ENCODE measurements at places on chromosomes 7 and 10.

GRCh38 chr7:158289761-158290523, 297.7 kb downstream of the PTPRN2 start:
- no peak for DNase-seq

DNA sequence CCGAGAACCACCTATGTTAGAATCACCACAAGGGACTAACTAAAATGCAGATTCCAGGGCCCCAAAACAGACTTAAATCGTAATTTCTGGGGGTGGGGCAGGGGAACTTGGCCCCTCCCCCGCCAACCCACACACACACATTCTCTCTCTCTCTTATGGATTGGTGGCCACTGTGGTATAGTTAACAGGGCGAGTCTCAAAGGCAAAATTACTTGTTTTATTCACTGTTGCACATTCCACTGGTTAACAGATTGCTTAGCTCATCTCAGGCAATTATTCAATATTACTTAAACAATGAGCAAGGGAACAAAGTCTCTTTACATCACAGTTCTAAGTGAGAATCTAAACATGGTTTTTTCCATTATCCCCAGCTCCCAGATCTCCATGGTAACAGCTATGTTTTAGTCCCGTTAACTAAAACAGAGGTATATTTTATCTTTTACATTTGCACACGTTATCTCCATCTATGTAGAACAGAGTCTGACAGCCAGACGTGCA, 38.5 kb downstream of the IGF2BP3 start:
- no peak for DNase-seq

GRCh38 chr7:27211764-27212204, 11.9 kb upstream of the HOXA13 start:
- no peak for DNase-seq

DNA sequence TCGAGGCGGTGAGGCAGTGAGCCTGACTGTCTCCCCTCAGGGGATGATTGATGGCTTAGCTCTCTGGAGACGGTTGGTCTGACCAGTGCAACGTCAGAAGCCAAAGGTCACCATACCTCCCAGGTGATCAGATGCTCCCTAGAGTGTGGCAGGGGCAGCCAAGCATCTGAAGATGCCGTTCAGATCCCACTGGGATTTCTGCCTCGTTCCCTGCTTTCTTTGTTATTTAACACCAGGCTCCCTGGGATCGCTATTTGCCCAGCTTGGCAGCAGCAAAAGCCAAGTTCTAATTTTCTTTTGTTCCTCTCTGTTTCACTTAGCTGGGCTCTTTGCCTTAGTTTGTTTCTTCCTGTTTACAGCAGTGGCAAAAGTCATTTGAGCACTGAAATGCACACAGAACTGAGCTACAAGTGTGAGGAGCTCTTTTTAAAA, 53.5 kb upstream of the SVIL start:
- DNase-seq: no peak

All from stimulated activated CD8-positive, alpha-beta memory T cell treated with anti-CD3 and anti-CD28 coated beads, Interleukin-2, amount 100 ng/mL, for 1 hour (primary cell).